AML-193 (cell line): ENCODE measurements at places on chromosomes 6 and 20.

DNA sequence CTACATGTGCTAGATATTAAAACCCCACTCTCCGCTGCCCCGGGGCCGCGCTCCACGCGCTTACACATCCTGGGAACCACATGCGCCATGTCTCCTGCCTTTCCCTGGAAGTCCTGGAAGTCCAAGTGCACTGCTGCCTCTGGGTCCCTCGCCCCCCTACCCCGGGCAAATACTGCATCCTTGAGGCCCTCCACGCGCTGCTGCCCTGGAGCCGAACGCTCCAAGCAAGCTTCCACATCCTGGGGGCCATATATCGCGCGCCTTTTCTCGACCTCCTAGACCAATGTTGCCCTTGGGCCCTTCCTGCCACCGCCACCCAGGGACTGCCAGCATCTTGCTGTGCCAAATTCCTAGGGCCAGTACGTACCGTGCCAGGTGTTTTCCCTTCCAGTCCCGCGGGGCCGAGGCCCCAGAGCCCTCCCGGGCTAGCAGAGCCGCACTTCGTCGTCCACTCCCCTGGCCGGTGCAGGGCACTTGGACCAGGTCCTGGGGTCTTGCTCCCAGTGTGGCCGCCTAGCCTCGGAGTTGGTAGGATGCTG, 779 bp upstream of the KCNG1 start:
- no peak for DNase-seq

DNA sequence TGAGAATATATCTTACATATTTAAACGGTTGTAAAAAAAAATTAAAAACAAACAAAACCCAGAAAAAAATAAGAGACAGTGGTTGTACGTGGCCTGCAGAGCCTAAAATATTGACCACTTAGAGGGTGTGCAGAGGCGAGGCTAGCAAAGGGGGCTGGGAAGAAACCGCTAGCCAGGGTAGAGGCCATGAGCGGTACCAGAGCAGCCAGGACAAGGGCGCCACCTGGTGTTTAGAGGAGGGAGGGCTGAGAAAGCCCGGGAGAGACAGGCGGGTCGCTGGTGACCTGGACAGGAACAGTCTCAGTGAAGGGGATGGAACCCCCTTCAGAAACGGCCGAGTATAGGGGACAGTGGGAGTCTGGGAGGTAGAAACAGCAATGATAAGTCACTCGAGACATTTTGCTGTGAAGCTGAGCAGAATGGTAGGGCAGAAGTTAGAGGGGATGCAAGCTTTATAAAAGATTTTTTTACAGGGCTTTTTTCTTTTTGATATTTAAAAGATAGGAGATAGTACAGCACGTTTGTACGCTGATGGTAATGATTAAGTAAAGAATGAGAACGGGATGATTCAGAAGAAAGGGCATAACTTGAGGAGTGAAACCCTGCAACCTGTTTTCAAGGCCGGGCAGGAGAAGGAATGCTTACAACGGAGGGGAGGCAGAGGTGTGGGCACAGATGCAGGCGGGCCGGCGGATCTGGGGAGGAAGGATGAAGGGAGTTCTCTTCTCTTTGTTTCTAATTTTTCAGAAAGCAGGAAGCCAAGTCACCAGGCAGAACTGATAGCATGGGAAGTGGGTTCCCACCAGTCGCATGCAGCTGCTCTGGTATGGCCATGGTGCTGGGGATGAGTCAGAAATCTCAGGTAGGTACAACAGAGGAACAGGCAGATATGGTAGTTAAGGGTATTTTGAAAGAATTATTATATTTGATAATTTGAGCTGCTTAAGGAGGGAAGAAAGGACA, 76.2 kb downstream of the FAM229B start:
- peak; percentile 78 for DNase-seq

DNA sequence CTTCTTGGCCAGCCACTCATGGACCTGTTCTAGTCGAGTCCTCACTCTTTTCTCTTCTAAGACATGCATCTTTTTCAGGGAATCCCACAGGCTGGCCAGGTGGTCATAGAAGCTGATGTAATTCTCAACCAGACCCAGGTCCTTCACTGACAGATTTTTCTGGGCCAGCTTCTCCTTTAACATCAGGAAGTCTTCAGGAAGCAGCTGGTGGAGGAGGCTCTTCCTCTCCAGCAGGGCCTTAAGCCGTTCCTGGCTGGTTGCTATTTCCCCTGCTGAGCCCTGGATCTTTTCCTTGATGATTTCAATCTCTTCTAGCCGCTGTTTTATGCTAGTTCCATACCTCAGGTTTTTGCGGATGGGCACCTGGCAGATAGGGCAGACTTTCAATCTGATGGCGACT, 28.6 kb downstream of the DDX27 start:
- DNase-seq = no peak

- no peak for DNase-seq
Observed at GRCh38 chr20:36273414-36274180, 32.5 kb upstream of the DLGAP4 start.

DNA sequence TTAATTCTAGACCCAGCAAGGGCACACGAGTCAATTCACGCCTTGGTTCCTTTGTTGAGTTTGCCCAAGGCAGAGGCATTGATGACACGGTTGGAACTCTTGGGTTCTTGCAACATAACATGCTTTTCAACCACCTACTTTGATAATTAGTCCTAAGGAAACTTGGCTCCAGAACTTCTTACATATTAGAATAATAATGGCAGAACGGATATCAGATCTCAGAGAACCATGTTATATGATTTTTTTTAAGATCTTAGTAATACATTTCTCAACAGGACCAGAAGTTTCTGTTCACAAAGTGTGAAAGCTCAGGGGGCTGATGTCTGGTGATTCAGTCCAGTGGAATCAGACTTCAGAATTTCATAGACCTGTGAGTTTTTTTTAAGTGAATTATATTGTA, 19.2 kb downstream of the SPTLC3 start:
- no peak for DNase-seq

- DNase-seq = no peak
Observed at GRCh38 chr6:53615633-53616449, 49.7 kb downstream of the KLHL31 start.

- peak; percentile 42 for DNase-seq
Observed at GRCh38 chr6:150685860-150686259, 86.2 kb downstream of the PLEKHG1 start.
